ENCODE measurements at places on chromosomes 12 and 14.

GRCh38 chr12:131628766-131629448 lies 82.0 kb upstream of the SFSWAP start:
- DNase-seq = no peak

- DNase-seq = no peak
Measured at GRCh38 chr12:39586816-39587215, 32.8 kb downstream of the ABCD2 start.

GRCh38 chr12:127962303-127962702 lies 304.7 kb upstream of the TMEM132C start:
- no peak for DNase-seq

DNA sequence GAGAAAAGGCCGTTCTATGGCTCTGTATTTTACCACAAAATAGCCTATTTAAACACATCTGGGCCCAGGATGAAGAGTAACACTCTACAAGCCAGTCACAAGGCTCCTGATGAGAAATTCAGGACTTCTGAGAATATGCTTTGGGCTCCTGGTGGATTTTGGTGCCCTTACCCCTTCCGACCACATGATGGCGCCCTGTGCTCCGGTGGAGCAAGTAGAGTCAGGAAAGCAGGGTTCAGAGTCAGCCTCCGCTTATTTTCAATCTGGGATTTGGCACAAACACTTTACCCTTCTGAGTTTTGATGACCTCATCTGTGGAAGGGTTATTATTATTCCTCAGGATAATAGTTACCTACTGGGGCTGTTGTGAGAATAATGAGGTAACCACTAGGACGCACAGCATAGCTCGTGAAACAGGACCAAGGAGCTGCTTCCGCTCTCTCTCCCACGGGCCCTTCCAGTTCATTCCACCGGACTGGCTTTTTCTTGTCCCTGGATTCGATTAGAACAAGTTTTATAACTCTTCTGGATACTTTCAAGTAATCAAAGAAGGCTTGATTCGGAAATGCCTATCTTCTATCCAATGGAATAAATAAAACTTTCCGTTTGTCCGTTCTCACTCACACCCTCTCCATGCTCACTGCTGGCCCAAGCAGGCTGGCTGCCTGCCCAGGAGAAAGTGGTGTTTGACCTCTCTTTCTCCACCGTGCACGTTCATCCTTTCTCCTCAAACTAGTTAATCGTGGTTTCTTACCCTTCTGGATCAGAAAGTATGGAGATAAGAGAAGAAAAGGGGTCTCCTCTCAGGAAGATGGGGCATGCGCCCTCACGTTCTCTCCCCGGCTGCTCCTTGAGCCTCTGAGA lies 104.6 kb downstream of the GALC start:
- DNase-seq = no peak

GRCh38 chr12:67067453-67068203 lies 201.5 kb upstream of the CAND1 start:
- no peak for DNase-seq

DNA sequence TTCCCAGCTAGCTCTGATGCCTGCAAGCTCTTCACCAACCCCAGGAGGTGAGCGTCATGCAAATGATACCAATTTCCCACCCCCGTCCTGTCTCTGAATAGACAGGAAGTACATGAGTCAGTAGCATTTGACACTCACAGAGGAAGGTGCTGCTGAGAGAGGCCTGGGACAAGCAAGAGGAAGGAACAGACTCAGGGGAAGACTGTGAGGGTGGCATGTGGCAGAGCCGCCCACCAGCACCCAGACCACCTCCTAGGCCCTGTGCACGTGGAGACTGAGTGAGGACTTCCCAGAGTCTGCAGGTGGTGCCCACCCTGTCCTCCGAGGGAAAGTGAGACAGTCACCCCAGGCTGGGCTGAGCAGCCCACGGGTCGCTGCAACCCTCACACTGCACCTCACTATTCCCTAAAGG lies 199.5 kb upstream of the SFSWAP start:
- DNase-seq = peak; percentile 15

- DNase-seq = no peak
Measured at GRCh38 chr14:98803196-98803595, 468.8 kb downstream of the BCL11B start.

DNA sequence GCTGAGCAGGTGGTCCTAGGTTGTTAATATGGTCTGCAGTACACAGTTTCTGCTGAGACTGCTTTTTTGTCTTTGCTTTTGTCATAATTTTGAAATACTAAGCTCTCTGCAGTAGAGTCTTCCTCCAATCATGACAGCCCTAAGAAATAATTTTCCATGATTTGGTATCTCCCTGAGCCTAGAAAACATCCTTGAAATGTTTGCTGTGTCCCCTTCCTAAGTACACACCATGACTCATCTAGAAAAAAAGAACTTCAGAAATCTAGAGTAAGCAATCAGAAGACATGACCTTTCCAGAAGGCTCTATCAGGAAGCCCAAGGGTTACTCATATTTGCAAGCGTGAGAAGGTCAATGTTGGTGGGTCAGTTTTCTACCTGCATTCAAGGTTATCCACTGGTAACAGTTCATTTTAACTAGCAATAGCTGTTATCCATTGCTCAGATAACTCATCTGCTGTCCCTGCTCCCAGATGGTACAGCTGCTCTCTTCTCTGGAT lies 16.4 kb downstream of the DAD1 start:
- no peak for DNase-seq

GRCh38 chr12:112149596-112149995 lies 24.2 kb downstream of the TRAFD1 start:
- DNase-seq = no peak

DNA sequence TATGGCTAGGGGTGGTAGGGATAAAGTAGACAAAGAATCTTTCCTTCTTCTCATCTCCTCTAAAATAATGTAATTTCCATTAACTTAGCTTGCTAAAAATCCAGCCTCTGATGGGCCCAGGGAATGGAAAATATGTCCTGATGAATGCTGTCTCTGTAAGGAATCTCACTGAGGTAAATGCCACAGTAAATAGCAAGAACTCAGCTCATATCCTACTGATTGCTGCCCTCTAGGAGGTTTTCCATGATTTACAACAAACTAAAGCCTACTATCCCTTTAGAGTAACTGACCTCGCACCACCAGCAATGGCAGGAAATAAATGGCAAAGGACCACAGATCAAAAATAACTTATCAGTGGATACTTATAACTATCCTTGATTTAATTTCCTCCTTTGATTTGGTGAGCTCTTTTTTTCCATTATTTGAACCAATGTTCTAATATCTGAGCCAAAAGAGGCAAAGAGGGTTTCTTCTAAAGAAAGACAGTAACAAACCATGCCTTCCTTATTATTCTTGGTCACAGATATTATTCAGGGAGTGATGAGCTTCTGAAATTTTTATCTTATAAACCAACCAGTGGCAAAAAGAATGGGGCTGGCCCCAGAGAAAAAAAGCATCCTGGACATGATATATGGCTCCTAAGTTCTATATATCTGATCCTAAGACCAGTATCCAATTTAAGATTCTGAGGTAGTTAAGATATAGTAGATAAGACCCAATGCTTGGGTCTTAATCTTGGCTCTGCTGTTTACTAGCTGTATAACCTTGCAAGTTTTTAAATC lies 43.8 kb downstream of the SENP1 start:
- DNase-seq = no peak

- DNase-seq = no peak
Measured at GRCh38 chr14:24390701-24391468, 7.9 kb upstream of the NYNRIN start.

GRCh38 chr12:50936821-50937530 lies 15.4 kb upstream of the HIGD1C start:
- no peak for DNase-seq

- DNase-seq = no peak
Measured at GRCh38 chr14:81263777-81264410, 43.1 kb upstream of the GTF2A1 start.

DNA sequence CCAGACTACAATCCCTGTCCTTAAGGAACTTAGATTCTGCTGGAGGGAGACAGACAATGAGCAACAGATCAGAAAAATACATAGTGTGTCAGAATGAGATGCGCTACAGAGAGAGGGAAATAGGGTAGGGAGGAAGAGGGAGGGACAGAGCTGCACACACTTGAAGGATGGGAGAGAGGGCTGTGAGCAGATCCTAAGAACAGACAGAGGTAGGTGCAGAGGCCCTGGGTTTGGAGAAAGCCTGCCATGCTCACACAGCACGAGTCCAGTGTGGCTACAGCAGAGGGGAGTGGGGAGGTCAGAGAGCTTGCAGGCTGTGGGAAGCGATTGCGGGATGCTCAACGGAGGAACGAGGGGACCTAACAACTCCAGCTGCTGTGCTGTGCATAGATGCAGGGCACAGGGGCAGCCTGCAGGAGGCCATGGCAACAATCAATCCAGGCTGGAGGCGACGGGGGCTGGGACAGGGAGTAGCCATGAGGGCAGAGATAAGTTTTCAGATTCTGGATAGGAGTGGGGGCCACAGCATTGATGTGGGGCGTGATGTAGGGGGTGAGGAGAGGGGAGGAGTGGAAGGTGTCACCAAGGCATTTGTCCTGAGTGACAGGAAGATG lies 20.7 kb downstream of the FAIM2 start:
- no peak for DNase-seq

DNA sequence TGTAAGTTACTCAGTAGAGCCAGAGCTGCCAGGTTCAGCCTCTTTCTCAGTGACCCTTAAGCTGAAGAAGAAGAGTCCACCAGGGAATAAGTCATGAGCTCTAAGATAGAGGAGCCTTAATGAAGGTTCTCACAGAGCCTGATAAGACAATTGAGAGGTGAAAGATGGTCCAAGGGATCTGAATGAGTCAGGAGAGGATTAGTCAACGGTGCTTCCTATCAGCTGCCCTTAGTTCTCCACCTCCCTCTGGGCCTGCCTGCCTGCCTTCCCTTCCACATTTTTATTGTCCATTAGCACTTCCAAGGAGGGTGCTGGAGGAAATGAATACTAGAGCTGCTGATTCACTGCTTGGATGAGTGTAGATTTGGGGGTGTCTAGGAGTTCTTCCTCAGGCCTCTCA lies 161.7 kb upstream of the RMST start:
- no peak for DNase-seq

DNA sequence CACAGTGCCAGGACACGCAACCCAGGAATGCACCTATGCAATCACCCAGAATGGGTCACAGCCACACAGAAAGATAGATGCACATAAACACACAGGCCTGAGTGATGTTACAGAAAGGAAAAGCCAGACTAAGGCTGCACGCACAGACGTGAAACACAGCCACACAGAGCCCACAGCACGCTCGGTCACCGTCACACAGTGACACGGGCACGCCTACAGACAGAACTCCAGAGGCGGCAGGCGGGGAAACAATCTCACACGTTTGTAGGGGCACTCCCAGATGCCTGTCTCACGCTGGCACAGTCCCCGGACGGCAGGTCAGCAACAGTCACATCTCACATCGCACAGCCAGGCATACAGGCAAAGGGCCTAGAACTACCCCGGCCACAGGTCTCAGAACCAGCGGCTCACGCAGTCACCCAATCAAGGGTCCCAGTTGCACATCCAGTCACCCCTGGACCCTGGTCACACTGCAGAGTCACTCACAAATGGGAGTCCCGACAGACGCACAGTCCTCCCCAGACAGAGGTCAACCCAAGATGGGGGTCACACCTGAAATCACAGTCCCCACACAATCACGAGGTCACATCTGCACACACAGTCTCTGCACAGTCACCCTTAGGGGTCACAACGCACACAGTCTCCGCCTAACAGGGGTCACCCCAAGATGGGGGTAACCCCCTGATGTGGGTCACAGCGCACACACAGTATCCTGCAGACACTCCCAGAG lies 790 bp downstream of the SSH1 start:
- DNase-seq = peak; percentile 50

DNA sequence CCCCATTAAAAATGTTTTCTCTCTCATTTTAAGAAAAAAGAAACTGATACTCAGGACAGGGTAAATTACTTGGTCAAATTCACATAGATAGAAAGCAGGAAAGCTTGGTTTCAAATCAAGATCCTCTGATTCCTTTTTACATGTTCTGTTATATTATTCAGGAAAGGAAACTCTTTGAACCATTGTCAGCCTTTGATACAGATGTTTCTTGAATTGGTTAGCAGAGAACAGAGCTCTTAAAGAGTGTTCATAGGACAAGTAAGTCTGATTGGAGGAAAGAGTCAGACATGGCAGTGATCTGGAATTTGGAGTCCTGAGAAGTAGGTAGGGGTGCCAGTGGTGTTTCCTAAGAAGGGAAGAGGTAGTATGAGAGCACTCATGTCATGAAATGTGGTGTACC lies 165.2 kb upstream of the BCL2L14 start:
- DNase-seq = no peak
